ENCODE measurements at places on chromosomes 5 and 9. TPM values are rescaled to one million over a fixed set of nuclear protein-coding genes. Genes with fewer than 3 reads are reported as not detected.

Gene LCN1
- total RNA-seq, result not detected

Gene DMGDH
- total RNA-seq, result not detected

Gene EPB41L4A
- total RNA-seq, result 3.7 TPM

Gene TMEM215
- not detected for total RNA-seq
